Endothelial cell (in vitro differentiated cells): ENCODE measurements at places on chromosomes 16 and 17.
A peak's percentile ranks its signal among the peaks of the same experiment; 100 is the strongest.

GRCh38 chr17:32732900-32733299, 144.0 kb downstream of the MYO1D start:
- no peak for DNase-seq

DNA sequence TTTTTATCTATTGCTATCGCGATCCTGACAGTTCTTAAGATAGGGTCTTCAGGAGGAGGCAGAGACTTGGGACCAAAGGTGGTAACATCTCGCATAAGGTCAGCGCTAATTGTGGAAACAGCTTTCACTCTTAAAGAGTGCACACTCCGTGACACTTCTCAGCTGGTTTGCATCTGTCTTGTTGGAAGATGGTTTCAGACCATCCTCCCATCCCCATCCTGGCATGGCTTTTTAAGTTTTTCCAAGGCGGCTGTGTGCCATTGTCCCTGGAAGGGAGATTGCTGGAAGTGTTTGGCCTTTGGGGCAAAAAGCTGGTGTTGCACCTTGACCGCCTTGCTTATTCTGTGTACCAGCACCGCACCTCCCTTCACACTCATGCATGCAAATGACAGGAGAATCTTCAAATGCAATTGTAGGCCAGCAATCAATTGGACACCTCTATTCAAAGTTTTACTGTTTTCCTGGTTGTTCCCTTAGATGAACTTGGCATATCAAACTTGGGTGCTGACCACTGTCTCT, 1.5 kb downstream of the SOCS7 start:
- DNase-seq: no peak

- DNase-seq: no peak
Measured at GRCh38 chr17:78472035-78472905, 93.8 kb downstream of the PGS1 start.

DNA sequence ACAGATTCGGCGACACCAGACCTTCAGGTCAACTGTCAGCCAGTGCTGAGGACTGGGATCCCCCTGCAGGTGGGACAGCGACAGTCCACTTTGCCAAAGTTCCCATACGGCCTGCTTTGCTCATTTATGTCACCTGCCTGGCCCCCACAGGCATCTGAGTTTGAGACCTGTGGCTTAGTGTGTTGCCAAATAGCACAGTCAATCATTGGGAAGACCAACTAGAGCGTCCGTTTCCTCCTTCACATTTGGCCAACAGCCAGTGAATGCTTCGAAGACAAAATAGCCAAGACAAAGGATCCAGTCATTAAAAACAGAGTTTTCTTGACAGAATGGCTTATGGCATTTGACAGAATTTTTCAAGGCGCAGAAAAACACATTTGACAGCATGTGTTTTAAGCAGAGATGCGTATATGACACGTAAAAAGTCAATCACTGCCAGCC, 113.8 kb downstream of the ABCC12 start:
- peak; percentile 22 for DNase-seq

DNA sequence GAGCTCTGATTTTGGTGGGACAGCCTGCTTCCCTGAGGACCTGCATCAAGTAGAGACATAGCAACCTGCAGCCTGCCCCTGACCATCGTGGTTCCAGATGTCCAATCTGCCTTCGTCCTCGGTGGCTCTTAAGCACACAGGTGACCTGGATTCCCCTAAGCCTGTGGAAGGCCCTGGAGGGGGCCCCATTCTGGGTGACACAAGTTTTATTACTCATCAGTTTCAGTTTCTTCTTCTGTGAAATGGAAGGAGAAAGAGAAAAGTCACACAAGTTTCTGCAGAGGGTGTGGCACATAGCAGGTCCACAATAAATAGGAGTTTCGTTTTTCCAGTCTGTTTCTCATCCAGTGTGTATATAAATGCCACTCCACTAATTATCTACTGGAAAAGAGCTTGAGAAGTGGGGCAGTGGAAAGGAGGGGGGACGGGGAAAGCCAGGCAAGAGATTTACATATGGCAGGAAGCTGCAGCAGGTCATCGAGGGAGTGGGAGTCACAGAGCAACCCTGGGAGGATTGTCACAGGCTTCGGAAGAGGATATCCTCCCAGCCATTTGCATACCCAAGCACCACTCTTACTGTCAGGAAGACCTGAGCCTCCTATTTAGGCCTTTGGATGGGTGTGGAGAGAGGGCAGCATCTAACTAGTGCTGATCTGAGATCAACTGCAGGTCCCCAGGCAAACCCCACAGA, 10.0 kb upstream of the NOS2 start:
- no peak for DNase-seq

DNA sequence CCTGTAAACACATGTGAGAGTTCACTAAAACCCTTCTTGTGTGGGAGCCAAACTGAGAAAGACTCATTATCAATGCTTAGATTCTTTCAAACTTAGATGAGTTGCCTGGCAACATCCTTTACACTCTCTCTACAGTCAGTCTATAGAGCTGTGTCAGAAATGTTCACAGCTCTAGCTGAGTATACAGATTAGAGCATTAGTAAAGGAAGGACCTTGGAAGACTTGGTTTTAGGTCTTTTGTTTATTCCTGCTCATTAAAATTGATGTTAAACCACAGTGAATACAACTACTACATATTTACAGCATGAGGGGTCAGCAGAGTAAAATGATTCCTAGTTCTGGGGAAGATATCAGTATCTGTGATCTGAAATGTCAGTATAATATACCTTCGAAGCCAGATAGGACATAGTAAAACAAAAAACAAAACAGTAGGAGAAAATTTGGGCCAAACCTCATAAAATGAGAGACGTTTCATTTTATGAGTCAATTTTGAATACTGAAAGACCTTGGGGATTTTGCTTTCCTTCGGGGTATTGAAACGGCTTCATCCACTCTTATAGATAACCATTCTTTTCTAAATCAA, 186.0 kb downstream of the TANC2 start:
- no peak for DNase-seq

GRCh38 chr16:30846649-30847402, 47.1 kb downstream of the BCL7C start:
- DNase-seq: no peak
